Right renal cortex interstitium (tissue), 3 donors: ENCODE measurements at places on chromosomes 2 and 18.

DNA sequence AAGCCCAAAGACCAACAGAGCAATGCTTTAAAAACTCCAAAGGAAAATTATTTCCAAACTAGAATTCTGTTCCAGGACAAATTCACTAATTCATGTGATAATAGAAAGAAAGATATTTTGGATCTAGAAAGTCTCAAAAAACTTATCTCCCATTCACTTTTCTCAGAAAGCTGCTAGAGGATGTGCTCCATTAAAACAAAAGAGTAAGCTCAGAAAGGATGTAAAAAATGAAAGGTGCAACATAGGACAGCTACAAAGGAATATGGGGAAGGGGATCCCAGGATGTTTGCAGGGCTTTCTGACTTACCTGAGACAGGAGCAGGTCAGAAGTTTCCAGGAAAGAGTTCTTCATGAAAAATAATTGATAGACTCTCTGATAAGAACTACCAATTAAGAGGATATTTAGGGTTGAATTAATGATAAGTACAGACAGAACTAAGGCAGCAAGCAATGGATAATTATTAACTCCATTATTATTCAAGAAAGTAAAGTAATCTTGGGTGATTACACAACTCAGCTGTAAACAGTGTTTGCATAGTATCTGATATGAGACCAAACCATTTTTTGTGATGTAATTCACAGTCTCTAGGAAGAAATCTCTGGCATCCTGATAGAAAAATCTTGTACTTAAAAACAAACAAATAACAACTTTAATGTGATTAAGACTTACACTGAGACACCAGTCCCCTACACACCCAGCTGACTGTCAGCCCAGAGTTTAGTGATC, 20.9 kb downstream of the LYG1 start:
- DNase-seq: no peak

- no peak for DNase-seq
Observed at GRCh38 chr18:44507729-44508325, 172.9 kb upstream of the SETBP1 start.

- no peak for DNase-seq
Observed at GRCh38 chr2:52222128-52222527, 1190.2 kb upstream of the NRXN1 start.

DNA sequence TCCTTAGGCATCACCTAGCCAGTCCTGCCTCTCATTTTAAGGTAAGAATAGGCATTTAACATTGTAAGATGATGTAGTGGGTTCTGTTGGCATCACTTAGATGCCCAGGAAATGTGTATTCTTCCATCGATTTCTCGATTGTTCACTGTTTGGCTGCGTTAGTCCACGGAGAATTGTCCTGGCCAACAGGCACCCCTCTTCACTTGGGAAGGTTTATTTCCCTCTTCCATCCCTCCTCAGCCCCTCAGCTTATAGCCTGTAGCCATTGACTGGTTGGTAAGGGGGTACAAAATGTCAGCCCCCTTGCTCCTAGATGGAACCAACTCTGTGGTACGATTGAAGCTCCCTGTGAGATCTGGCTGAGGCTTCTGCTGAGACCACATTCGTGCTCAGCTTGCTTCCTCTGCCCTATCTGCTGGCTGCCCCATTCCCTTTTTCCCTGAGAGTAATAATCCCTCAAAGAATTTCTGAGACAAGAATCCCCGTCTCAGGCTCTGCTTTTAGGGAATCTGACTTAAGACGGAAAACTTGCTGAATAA, 43.4 kb downstream of the PLEKHA3 start:
- no peak for DNase-seq

DNA sequence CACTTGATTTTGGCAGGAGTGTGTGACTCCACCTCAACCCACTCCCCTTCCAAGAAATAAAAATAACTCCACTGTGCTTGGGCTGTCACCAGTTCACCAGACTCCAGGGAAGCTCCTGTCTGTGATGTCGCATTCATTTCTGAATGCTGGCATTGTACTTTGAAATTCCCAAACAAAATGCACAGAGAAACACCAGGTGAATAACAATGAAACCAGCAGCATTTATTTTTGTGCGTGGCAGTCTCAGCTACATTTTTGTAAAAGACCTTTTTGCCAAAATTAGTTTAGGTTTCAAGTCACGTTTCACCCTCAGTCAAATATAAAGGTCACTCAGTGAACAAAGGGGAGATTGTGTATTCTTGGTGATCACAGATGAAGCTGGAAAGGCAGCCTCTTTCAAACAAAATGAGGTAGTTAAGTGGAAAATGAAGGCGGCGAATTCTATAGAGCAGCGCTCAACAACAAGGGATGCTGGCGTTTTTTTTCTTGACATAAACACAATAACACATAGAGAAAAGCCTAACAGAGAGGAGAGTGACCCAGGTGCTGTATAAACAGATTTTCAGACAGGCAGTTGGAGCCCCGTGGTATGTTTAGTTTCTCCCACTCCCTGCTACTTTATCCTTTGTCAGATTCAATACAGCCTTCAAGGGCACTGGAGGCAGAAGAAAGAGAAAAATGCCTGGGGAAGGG, 210.3 kb upstream of the GCFC2 start:
- DNase-seq: no peak

GRCh38 chr2:149858901-149859634, 271.5 kb upstream of the MMADHC start:
- no peak for DNase-seq

- no peak for DNase-seq
Observed at GRCh38 chr2:240418311-240418710, 17.2 kb upstream of the GPC1 start.

- DNase-seq: no peak
Observed at GRCh38 chr18:79912994-79913831, 38.2 kb downstream of the SLC66A2 start.

DNA sequence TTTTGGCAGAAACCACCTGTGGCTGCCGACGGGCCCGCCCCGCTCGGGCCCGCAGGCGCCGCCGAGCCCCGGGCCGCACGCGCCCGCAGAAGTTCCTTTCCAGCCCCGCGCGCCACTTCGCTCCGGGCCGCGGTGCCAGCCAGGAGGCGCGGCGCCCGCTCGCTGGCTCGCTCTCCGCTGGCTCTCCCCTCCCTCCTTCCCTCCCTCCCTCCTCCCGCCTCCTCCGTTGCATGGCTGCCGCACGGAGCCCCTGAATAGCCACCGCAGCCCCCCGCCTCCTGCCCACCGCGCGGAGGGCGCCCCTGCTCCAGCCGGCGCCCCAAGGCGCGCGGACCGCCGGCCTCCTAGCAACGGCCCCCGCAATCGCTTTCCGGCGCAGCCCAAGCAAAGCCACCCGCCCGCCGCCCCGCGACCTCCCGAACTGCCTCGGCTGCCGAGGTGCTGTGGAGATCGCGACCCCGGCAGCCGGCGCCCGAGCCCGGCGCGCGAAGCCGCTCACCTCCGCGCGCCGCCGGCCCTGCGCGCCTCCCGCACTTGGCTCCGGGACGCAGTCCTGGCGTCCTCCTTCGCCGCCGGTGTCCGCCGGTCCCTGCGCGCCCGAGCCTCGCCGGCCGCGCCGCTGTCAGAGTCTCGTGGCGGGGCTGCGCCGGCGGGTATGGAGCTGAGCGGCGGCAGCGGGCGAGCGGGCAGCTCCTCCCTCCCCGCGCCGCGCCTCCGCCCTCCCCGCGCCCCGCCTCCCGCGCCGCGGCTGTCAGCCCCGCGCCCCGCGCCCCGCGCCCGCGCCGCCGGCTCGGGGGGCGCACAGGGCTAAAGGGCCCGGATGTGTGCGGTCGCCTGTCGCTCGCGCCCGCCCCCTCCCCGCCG, at the start of gene ZBTB7C:
ZBTB7C (minus strand) TSS at position 657 of the 864 bp plus-strand sequence.
- no peak for DNase-seq

- DNase-seq: no peak
Observed at GRCh38 chr2:110876167-110876999, 144.0 kb downstream of the ACOXL start.

DNA sequence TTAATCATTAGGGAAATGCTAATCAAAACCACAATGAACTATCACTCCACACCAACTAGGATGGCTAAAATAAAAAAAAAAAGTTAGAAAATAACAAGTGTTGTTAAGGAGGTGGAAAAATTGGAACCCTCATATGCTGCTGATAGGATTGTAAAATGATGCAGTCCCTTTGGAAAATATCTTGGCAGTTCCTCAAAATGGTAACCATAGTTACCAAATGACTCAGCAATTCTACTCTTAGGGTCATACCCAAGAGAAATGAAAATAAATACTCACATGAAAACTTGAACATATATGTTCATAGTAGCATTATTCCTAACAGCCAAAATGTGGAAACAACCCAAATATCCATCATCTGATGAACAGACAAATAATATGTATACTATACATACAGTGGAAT, 15.7 kb upstream of the ACVR2A start:
- DNase-seq: no peak

DNA sequence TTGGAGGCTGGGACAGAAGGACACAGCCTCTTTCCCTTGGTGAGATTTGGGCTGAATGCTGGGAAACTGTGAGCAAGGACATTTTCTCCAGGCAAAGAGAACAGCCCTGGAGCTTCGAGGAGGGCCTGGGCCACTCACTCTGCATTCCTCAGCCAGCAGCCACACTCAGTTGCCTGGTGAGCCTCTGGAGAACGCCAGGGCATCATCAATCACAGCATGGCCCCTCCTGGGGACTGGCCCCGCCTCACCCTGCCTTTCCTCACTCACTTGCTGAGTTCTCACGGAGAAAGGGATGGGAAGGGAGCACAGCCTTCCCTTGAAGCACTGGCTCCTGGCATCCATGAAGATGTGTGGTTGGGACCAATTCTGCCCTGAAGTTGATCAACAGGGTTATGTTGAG, 55.0 kb downstream of the APOB start:
- DNase-seq: no peak

GRCh38 chr2:26883956-26884355, 36.0 kb downstream of the DPYSL5 start:
- no peak for DNase-seq

DNA sequence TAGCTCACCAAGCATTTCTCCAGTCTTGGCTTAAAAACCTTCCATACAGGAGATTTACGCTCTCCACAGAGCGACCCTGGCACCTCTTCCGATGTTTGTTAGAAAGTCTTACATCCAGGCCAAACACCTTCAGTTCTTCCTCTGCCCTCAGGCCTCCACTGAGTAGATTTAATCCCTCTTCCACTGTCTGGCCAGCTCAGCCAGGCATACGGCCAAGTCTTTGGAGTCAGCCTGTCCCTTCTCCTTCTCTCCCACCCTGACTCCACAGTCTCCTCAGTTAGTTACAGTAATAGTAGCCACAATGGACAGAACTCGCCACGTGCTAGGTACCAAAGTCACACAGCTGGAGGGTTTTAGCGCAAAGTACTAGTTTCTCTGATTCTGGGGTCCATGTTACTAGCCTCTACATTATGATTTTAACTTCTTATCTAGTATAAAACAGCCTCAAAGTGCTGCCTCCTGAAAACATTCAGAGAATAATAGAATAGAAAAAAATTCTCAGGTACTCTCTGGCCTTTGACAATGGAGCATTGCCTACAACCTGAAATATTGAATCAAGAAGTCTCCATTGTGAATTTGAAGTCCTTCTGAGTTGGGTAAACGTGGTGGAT, 39.5 kb downstream of the THNSL2 start:
- no peak for DNase-seq

GRCh38 chr2:98254504-98255059, 91.7 kb upstream of the CNGA3 start:
- DNase-seq: no peak

DNA sequence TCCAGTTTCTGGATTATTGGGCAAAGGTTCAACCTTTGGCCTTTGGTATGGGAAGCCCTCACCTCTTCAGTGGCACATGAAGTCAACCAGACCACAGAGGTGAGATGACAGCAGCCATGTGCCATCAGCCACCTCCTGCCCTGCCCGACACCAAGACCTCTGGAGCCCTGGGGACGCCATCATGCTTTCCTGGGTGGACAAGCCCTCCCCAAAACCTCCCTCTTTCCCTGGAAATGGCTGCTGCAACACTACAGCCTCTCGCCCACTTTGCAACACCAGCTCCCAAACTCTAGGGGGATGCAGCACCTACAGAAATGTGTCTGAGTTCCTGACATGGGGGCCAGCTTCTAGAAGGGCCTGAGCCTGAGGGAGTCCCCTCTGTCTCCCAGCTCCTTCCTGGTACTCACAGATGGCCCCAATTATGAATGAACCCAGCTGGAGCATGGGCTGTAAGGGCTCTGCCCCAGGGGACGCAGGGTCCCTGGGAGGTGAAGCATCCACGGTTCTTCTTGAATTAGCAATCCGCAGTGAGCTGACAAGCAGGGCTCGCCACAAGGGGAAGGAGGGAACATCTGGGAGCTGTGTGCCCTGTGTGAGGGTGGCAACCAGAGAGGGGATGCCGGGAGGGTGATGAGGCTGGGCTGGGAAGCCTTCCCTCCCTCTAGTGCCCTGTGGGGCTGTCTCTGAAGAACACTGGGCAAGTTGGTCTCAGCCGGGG, 268.5 kb upstream of the HDAC4 start:
- DNase-seq: no peak
